ENCODE measurements at places on chromosomes 2 and 18. TPM values are rescaled to one million over a fixed set of nuclear protein-coding genes. Genes with fewer than 3 reads are reported as not detected.

DNA sequence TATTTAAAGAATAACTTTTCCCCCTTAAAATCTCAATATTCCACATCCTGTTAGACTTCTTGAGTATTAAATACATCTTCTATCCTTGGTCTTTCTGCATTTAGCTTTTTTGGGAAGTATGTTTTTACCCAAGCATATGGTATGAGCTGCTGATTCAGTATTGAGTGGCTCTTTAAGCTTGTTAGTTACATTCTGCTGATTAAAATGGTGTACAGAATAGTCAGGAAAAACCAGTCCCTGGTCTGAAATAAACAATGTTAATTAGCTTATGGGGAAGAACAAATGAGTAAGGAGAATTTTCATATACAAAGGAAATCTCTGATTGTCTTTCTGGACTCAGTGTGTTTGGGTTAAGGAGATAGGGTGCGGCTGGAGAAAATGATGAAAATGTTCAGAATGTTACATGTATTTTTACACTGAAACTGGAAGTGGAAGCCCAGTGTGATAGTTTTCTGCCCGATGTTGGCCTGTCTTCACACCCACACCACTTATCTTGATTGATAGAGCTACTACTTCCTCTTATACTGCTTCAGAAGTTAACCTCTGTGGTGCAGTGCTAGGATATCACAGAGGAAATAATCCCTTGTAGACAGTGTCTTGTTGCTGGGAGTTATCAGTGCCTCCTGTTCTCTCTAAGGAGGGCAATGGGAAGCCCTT is 84.0 kb downstream of the MSH2 start:
- no peak for DNase-seq

GRCh38 chr18:9240270-9240669 is 94.3 kb upstream of the TWSG1 start:
- DNase-seq = no peak

- no peak for DNase-seq
These were observed 15.9 kb downstream of the ERFE start for GRCh38 chr2:238174701-238175100.

DNA sequence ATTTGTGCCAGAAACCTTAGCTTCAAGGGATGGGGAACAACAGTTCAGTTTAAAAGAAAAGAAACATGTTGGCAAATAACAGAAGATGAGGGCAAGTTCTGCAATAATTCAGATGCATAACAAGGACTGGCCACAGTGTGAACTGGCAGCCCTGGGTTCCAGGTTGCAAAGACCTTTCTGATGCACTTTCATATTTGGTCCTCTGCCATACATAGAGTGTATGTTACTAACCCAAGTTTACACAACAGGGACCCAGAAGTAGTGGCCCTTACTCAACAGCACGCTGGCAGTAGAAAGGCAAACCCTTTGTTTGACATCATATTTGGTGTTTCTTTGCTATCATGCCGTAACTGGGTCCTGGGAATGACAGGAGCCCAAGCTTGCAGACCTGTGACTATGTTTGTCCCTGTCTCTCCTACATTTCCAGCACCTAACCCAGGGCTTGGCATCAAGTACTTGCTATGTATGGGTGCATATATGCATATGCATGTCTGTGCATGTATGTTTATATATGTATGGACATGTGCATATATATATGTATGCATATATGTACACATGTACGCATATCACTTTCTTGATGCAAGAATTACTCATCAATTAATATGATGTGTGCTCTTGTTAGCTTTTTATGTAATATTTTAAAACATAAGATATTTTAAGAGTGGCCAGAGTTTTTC is 94.3 kb downstream of the MBP start:
- DNase-seq = no peak

GRCh38 chr2:86439879-86440630 is 1.1 kb upstream of the KDM3A start:
- no peak for DNase-seq

GRCh38 chr2:222180619-222181018 is 118.2 kb downstream of the PAX3 start:
- no peak for DNase-seq

DNA sequence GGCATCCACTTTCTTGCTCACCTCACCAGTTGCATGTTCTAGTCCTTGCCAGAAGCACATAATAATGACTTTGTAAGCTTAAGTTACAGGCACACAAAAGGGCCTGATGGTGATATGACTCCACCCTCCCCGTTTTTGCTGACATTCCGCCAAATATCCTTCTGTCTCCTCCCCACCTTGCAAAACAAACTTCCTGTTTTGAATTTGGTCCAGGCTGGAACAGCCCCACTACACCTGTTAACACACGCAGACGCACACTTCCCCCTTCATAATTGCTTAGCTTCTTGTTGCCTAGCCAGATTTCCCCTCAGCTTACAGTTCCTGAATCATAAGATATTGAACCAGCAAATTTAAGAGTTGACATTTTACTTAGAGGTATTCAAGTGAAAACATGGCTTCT is at the start of gene MGAT5:
TSS of gene MGAT5 (plus strand) at position 269 of the 400 bp plus-strand sequence. CDS start 332 bp downstream, outside the sequence.
- no peak for DNase-seq

DNA sequence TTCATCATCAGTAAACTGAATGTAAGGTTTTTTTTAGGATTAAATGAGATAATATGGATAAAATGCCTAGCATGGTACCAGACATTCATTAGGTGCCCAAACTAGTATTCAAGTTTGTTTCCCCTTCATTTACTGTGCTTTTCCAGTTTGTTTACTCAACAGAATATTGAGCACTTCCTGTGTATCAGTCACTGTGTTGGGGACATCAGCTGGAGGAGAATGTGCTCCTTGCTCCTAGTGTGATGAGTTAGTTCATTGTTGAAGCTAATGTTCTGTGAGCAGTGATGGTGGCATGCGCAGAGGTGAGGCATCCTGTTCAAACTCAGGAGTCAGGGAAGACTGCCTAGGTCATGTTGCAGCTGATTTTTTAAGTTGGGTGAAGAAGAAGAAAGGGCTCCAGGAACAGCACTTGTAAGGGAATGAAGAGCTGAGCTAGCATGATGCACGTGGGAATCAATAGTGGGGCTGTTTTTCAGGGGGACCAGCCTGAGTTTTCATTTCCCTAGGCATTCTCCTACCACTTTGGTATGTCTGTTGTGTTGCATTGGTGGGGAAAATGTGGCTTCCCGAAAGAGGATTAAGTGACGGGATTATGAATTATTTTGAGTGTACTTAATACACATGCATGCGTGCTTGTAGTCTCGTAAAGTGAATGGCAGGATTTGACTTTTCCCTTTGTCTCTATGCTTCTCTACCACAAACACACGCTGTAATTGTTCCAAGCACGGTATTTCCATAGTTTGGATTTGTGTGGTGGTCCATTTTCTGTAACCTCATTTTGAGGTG is 23.7 kb downstream of the TTLL4 start:
- DNase-seq = no peak

The ALPI gene
- total RNA-seq = not detected

The ANKRD30BL gene
- not detected for total RNA-seq

DNA sequence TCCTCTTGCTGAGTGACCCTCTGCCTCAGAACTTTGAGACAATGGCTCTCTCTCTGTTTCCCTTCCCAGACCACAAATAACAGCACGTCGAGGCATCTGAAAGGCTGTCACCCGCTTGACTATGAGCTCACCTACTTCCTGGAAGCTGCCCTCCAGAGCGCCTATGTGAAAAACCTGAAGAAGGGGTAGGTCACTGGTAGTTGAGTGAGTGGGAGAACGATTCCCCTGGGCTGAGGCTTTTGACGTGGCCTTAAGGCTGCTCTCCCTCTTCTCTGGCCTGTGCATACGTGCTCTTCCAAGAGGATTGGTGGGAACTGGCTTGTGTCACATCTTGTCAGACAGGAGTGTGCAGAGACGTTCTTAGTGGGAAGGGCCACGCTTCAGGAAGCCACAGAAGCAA is 63.1 kb upstream of the MCFD2 start:
- DNase-seq = no peak

- no peak for DNase-seq
These were observed 643 bp upstream of the DTNB start for GRCh38 chr2:25674077-25674362.

- no peak for DNase-seq
These were observed 242.1 kb downstream of the ALPK2 start for GRCh38 chr18:58386780-58387179.

GRCh38 chr2:233146194-233146593 is 86.1 kb downstream of the INPP5D start:
- DNase-seq = no peak

- no peak for DNase-seq
These were observed 54.5 kb downstream of the EPAS1 start for GRCh38 chr2:46351750-46352138.

The EIF2AK2 gene
- 40.7 TPM for total RNA-seq

DNA sequence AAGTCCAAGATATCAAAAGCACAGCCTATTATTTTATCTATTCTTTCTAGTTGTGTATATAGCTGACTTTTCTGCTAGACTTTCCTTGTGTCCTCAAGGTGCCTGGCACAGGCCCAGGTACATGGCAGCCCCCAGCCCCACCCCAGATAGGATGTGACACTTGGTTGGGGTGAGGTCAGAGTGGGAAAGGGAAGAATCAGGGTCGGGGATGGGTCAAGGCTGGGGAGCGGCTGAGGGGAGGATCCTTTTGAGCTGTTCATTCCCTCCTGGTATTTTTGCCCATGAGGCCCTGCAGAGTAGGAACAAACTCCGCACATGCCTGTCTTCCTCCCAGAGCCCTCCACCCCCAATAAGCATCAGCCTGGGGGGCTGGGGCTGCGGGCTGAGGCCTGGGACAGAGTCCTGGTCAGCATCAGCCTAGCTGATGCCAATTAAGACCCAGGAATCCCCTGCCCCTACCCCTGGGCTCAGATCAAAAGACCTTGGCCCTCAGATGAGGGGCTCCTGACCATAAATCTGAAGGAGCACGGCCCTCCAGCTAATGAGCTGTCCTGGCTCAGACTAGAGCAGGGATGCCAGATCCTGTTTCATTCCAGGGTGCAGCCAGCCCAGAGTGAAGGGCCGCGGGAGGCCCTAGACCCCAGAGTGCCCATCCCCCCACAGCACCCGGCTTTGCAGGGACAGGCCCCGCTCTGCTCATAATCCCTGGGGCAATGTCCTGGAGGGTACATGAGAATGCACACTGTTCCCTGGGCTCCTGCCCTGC is 85.3 kb downstream of the SDC1 start:
- DNase-seq = no peak

- DNase-seq = no peak
These were observed 290.4 kb upstream of the ZC3H15 start for GRCh38 chr2:186195696-186196095.

The KRTCAP3 gene
- total RNA-seq = 65.7 TPM

GRCh38 chr2:75226617-75227016 is 27.3 kb upstream of the TACR1 start:
- DNase-seq = no peak

- no peak for DNase-seq
These were observed 33.9 kb upstream of the EVA1A start for GRCh38 chr2:75594596-75594995.

- DNase-seq = no peak
These were observed 59.9 kb upstream of the SETBP1 start for GRCh38 chr18:44620812-44621211.

GRCh38 chr18:44901283-44901682 is 220.6 kb downstream of the SETBP1 start:
- no peak for DNase-seq

DNA sequence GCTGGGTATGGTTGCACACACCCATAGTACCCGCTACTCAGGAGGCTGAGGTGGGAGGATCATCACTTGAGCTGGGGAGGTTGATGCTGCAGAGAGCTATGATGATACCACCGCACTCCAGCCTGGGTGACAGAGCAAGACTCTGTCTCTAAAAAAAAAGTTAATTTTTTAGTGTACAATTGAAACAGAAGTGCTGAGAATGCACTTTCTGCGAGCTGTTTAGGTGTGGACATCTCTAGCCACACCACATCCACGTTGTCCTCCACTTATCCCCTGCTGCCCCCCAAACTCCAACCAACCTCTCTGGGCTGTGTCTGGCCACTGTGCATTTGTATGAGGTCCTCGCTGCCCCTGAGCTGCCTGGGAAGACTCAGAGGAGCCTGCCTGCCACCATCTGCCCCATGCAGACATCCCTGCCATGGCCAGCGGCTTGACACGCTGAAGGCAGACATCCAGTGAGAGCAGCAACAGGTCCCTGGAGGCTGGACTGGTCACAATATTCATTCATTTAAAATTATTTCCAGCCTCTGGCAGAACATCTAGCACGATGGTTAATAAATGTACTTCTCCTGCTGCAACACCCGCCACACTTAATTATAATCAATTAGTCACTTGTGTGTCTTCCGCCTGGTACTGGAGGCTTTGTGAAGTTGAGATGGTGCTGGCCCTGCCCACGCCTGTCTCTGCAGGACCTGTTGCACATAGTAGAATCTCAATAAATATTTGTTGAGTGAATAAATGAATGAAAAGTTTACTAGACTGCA is 3.7 kb upstream of the AFF3 start:
- DNase-seq = no peak

DNA sequence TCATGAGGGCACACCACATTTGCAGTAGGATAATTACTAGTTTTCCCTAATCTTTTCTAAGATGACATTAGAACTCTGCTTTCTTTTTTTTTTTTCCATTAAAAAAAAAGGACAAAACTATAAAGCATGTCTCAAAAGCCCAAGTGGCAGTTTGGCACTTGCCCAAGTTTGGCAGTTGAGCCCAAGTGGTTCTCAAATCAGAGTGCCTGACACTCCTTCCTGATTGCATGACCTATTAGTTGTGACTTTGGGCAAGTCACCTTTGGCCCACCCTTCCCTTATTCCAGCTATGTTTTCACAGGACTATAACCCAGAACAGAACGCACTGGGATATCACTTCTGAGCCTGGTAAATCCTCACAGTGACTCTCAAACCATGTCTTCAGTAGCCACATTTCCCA is 273.0 kb downstream of the CCDC85A start:
- no peak for DNase-seq

GRCh38 chr18:13558790-13559189 is 167.6 kb downstream of the FAM210A start:
- no peak for DNase-seq

The NT5C1B gene
- total RNA-seq = not detected

GRCh38 chr2:3703236-3703756 is at the start of gene DCDC2C:
Gene DCDC2C, plus strand, starts transcription at chr2:3703575. Its CDS starts 177 bp downstream, at chr2:3703752.
- no peak for DNase-seq

The PTH2R gene
- total RNA-seq = 0.12 TPM

The UPP2 gene
- not detected for total RNA-seq

- no peak for DNase-seq
These were observed 52.6 kb downstream of the TRAPPC12 start for GRCh38 chr2:3432067-3432466.

The CDK15 gene
- total RNA-seq = not detected

The SFT2D3 gene
- 3.1 TPM for total RNA-seq

DNA sequence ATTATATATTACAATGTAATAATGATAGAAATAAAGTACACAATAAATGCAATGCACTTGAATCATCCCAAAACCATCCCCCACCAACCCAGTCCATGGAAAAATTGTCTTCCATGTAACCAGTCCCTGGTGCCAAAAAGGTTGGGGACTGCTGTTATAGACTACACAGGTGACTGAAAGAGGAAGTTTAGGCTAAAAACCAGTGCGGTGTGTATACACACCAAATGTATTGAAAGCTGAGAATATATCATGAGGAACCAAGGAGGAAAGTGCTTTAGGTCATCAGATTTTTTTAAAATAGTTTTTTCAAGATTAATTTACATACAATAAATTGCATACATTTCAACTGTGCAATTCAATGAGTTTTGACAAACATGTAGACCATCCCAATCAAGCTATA is 20.5 kb upstream of the C1D start:
- DNase-seq = no peak

The DSC2 gene
- 33.4 TPM for total RNA-seq

- no peak for DNase-seq
These were observed 35.7 kb downstream of the ZNF516 start for GRCh38 chr18:76459312-76459686.

GRCh38 chr18:5478261-5478660 is 65.5 kb downstream of the EPB41L3 start:
- DNase-seq = no peak

The PSTPIP2 gene
- total RNA-seq = 20.0 TPM
